Type B pancreatic cell (in vitro differentiated cells): ENCODE measurements at places on chromosomes 13 and 19.

- DNase-seq: no peak
These were observed 13.9 kb upstream of the GNA15 start for GRCh38 chr19:3121821-3122511.

DNA sequence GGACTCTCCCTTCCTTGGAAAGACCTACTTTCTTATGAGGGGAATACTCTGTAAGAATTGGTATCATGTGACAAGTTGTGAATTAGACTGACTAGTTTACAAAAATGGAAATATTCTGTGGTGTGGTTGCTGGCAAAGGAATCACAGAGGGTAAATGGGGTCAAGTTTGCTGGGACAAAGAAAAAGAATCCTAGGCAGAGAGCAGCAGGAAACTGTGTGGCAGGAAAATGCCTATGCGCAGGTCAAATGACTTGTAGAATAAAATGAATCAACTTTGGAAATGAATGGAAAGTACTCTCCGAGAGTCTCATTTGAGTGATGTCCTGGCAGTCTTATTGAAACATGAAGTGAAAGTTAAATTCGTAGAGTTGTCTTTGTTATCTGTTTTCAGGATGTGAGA is 1250.7 kb downstream of the UQCRFS1 start:
- no peak for DNase-seq

DNA sequence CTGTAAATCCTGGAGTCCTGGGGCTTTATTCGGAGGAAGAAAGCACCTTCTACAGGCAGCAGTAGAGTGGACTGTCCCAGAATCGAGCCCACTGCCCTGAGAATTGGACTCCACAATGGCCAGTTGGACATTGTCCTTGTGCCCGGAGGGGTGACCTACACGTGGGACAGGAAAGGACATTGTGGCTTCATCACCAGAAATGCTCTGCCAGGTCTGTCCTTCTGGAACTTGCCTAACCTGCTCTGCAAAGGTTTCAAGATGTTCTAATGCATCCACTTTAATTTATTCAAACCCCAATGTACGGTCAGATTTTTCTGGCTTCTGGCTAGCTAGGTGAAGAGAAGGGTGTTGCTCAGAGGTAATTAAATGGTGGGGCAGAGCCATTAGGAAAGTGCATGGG is 32.4 kb upstream of the SPATA13 start:
- no peak for DNase-seq

DNA sequence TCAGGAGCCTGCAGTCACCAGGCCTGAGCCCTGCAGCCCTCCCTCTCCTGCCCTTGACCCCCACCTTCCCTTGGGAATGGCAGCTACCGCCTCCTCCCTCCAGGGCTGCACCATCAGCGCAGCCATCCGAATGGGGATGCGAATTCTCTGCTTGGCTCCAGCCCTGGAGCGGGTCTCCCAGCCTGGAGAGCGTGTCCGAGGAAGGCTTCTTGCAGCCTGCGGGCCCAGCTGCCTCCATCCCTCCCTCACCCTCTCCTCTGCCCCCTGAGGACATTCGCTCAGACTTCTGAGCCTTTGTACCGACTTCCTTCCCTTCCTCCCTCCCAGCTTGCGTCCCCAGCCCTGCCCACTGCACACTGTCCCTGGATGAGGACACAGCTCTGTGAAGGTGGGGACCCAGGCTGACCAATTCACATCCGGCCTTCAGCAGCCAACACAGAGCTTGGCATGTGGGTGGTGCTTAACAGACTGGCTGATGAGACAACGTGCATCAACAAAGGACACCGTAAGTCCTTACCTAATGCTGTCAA is 6.0 kb upstream of the NKPD1 start:
- DNase-seq: no peak

DNA sequence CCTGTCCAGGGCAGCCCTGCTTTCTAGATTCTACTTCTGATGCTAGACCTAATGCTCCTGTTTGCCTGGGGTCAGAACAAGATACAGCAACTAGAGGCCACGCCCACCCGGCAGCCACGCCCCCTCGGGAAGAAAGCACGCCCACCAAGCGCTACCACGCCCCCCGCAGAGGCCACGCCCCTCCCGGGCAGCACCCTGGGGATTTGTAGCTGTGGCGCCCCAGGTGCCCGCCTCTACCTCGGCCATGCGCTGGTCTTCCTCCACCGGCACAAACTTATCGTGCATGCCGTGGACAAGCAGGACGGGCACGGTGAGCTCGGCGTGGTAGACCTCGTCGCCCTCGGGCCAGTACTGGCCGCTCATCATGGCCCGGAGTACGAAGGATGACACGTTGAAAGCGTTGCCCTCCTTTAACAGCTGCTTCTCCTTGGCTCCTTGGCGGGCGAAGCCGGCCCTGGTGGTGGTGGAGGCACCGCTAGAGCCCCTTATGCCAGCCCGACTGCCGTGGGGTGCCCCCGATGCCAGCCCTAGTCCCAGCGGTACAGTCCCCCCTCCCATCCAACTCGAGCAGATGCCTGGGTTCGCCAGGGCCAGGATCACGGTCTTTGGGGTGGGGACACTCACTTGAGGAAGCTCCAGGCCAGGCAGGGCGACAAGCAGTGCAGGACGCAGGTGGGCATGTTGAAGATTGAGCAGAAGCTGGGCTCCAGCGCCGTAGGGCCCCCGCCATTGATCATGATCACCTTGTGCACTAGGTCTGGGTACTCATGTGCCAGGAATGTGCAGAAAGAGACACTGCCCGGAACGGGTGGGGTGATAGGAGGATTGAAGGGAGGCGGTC is 9.0 kb downstream of the ABHD8 start:
- DNase-seq: no peak

DNA sequence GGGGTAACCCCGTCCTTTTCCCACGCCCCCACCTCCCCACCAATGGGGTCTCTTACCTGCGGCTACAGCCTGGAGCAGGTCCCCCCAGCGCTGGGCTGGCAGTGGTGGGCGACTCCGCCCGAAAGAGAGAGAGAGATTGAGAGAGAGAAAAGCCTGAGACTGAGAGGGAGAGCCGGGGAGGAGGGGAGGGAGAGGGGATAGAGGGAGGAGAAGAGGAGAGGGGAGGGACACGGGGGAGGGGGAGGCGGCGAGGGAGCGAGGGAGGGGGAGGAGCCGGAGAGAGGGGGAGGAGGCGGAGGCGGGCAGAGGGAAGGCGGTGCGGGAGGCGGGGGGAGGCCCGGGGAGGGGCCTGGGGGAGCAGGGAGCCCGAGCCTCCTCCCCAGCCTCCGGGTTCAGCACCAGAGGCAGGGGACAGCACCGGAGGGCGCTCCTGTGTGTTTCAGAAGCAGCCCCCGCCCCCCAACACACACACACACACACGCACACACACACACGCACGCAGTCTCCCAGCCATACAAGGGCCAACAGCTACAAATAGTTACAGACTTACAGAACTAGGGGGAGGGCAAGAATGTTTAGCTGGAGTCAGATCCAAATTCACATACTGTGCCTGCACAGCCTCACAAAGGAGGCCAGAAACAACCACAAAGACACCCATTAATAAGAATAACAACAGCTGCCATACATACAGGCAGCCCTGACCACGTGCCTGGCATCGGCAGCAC is at the start of gene SLC8A2:
Gene SLC8A2, minus strand, starts transcription at position 161 of the 725 bp plus-strand sequence. CDS start 5,490 bp downstream, outside the sequence.
- DNase-seq: peak; percentile 92
